Colonic mucosa (tissue), 4 donors: ENCODE measurements at places on chromosomes 11 and 22. TPM values are rescaled to one million over a fixed set of nuclear protein-coding genes. Genes with fewer than 3 reads are reported as not detected.

GRCh38 chr11:63694596-63694995 is 13.3 kb downstream of the RTN3 start:
- DNase-seq, result no peak

- DNase-seq, result no peak
These were observed 13.4 kb upstream of the SEPTIN5 start for GRCh38 chr22:19700790-19701419.

HEPHL1 gene
- not detected for total RNA-seq

ME3 gene
- total RNA-seq, result 20.3 TPM

- no peak for DNase-seq
These were observed 43.1 kb downstream of the ARL14EP start for GRCh38 chr11:30365793-30366517.

PATE2 gene
- not detected for total RNA-seq

DNA sequence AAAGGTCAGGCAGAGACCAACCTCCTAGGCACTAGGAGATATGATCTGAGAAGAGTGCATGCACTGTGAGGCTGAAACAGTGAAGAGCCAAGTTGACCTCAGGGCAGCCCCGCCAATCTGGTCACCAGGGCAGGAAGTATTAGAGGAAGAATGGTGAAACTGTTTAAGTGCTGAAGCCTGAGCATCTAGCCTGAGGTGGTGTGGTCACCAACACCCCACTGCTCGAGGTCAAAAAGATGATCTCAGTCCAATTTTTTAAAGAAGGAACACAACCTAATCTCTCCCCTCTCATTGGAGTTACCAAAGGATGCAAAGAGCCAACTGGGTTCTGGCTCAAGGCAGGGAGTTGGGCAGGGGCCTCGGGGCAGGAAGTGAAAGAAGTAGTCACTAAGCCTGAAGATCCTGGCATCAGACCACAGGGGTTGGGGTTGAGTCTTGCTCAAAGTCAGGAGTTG is 4.0 kb downstream of the APBB1 start:
- no peak for DNase-seq

GRCh38 chr11:37926772-37927171 is 1328.7 kb upstream of the RAG2 start:
- DNase-seq, result no peak

- no peak for DNase-seq
These were observed 39.4 kb upstream of the NUP50 start for GRCh38 chr22:45124176-45124847.

GRCh38 chr11:11444804-11445131 is 91.7 kb upstream of the CSNK2A3 start:
- DNase-seq, result no peak

DNA sequence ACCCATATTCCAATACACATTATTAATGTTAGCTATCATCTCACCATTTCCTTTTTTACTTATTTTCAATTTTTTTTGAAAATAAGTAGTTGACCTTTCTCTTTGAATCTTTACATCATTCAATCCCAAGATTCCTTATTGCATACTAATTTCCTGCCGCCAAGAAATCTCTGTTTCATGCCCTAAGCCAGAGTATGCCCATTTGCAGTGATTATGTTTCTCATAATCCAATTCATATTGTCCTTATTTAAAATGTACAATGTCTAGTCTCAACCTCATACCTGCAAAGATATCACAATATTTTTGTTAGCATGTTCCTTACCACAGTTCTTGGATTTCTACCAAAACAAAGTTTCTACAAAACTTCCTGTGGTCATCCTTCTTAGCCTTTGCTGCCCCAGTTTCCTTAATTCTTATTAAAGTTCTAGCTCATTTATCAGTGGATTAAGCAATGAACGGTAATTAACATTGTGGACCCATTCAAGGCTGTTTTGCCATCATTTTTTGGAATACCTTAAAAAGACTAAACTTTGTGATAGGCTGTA is 75.3 kb downstream of the CD44 start:
- DNase-seq, result no peak

CTSW gene
- total RNA-seq, result 1.2 TPM

GRCh38 chr22:22896601-22897000 is 9.0 kb downstream of the IGLL5 start:
- DNase-seq, result no peak

- DNase-seq, result peak; percentile 18
These were observed 52.3 kb downstream of the ST14 start for GRCh38 chr11:130211781-130212401.

KCNK7 gene
- 0.40 TPM for total RNA-seq

DNA sequence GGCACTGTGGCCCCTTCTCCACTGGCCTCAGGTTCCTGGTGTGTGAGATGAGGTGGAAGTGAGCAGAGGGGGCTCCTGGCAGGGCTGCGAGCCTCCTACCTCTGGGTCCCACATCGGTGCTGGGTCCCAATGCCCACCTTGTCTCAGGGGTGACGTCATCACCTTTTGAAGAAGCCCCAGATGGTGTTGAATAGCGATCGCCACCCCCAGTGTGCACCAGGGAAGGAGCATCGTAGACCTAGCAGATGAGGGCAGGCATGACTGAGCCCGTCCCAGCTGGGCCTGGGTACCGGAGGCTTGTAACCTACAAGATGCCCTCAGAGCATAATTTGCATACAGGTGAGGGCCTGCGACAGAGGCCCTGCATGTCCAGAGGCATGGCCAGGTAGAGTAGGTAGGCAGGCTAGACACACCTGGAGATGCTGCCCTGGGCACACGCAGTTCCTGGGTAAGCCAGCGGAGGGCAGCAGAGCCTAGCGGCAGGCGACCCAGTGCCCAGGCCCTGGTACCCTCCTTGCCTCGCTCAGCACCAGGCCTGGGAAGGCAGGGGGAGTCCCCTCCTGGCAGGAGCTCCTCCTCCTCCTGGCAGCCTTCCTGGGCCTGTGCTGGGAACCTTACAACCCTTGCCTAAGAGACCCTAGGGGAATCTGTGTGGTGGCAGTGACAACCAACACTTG is 52.5 kb downstream of the TPCN2 start:
- peak; percentile 77 for DNase-seq

GRCh38 chr22:28237112-28237511 is 318.1 kb upstream of the PITPNB start:
- no peak for DNase-seq

GRCh38 chr11:61327669-61328071 is 5.2 kb downstream of the DDB1 start:
- DNase-seq, result no peak

GRCh38 chr22:32517488-32517887 is 42.9 kb downstream of the FBXO7 start:
- no peak for DNase-seq

WT1 gene
- total RNA-seq, result 0.32 TPM

PHOX2A gene
- 0.27 TPM for total RNA-seq

JAML gene
- total RNA-seq, result 3.3 TPM

DNA sequence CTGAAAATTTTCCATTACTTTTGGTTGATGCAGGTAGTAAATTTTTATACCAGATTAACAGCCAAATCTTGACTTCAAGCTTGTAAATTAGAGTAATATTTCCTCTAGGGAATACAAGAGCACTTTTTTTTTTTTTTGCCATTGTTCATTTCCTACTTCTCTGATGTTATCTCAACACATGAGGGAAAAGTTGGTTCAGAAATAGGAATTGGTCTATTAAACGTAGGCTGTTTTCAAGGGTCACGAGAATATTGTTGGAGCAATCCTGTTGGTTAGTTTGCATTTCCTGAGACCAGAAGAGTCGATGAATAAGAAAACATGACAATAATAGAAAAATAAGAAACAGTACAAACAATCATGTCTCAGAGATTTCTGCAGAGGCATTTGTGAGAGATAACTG is 453.9 kb upstream of the CCDC179 start:
- no peak for DNase-seq

DNA sequence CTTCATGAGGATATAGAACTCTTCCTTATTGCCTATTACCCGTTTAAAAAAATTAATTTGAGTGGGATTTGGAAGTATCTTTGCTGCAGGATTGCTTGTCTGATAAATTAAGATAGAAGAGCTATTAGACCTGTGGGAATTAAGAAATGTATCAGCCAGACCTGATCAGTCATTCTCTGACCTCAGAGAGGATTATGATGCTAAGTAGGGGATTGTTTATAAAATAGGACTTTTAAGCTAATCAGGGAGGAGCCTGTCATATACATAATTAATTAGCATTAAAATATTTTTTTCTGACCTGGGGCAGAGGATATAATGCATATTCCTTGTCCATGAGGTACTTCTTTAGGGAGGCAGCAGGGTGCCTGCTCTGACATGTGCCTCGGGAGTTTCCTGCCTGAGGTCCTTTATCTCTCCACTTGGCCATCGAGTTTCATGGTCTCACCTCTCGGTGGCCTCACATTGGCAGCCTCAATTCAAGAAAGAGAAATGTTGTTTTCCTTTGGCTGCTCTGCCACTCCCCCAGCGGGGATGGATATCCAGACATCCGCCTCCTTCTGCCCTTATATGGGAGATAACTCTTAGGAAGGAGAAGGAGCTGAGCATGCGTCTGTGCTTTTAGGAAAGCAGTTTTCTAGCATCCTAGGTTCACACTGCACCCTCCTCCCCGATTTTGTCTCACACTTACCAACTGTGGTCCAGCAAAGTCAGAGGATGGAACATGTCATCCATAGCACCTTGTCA is 41.1 kb downstream of the DIXDC1 start:
- DNase-seq, result peak; percentile 36

- DNase-seq, result no peak
These were observed 14.8 kb downstream of the SHISA8 start for GRCh38 chr22:41899992-41900651.

IFITM10 gene
- total RNA-seq, result 0.42 TPM

GRCh38 chr22:37470087-37470445 is 16.1 kb downstream of the MFNG start:
- no peak for DNase-seq

GRCh38 chr11:105344938-105345337 is 205.4 kb upstream of the CARD18 start:
- no peak for DNase-seq

KRTAP5-3 gene
- not detected for total RNA-seq

DNA sequence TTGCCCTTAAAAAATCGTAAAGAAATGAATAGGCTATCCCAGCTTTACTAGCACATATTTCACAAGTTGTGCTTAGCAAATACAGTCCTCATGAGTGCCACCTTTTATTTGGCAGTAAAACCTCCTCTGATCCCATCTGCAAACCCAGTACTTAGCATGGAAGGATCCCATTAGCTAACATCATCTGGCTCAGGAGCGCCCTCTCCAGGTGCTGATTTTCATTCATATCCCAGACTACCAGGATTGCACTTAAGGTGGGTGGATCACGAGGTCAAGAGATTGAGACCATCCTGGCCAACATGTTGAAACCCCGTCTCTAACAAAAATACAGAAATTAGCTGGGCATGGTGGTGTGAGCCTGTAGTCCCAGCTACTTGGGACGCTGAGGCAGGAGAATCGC is 76.1 kb upstream of the PAX6 start:
- DNase-seq, result no peak

- DNase-seq, result peak; percentile 73
These were observed 48.1 kb downstream of the CYTH4 start for GRCh38 chr22:37330200-37331033.

TMEM25 gene
- 9.2 TPM for total RNA-seq

DNA sequence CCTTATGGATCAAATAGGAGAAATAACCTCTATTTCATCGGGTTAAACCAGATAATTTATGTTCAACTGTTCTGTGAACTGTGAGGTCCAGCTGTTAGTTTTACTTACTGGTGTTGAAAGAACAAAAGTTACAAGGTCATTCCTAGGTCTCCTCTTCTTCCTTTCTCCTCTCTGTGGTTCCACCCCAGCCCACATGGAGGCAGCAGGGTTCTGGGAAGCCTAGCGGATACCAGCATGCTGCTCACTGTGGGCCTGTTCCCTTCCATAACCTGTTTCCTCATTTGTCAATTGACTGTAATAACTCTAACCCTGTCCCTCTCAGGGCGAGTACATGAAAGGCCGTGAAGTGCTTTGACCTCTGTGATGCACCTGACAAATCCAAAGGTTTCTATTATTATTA is 27.8 kb downstream of the RELT start:
- DNase-seq, result no peak

PACSIN2 gene
- total RNA-seq, result 160 TPM

CXCR5 gene
- total RNA-seq, result 0.19 TPM

DNA sequence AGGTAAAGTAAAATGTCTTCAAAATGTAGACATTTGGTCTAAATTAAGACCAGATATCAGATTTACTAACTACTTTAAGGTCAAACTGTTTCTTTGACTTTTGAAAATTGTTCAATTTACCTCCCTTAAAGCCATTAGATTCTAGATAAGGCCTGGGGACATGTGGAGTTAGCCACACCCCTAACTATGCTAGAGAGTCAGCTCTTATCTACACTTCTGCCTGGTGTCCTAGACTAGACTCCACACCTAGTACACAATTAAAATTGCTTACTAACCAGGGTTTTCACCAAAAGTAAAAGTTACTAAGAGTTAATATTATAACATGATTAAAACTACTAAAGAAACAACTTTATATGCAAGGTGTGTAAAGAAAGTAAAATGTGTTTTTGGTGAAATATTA is 43.6 kb upstream of the DBX1 start:
- no peak for DNase-seq

DNA sequence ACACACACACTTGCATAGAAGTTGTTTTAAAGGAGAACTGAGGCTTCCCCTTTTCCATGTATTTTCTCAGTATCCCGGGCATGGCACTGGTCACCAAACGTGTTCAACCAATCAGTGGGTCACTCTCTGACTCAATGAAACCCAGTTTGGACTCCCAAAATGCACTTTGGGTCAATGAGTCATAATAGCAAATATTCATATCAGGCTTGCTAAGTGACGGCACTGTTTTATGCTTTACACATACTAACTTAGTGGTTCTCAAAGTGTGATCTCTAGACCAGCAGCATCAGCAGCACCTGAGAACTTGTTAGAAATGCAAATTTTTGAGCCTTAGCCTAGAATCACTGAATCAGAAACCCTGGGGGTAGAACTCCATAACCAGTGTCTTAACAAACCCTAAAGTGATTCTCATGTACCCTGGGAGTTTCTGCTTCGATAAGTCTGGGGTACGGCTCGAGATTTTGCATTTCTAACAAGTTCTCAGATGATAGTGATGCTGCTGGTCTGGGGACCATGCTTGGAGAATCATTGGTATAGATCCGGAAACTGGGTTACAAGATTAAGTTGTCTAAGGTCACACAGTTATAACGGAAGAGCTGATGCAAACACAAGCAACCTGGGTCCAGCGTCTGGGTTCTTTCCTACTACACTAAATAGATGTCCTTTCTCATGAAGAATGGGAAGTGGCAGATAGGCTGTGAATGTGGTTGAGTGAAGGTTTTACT is 35.6 kb downstream of the ETS1 start:
- no peak for DNase-seq

GRCh38 chr11:2304506-2305139 is 2.8 kb downstream of the TSPAN32 start:
- peak; percentile 18 for DNase-seq
